ENCODE measurements at places on chromosomes 3 and 15.

DNA sequence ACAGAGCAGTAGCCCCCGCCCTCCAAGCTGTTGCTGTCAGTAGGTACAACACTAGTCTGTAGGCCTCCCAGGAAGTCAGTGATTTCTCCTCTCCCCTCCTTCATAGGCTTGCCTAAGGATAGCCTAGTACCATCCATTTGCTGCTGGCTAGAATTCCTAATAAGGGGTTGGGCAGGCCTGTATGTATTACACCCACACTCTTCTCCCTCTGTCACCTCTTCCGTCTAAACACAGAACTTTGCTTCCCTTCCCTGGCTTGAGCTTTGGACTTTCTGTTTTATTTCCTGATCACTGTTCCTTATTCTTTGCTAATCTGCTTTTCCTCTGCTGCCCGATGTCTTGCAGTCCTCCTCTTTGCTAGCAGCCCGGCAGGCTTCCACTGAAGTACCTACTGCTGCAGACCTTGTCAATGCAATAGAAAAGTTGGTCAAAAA lies 93.4 kb upstream of the UMPS start:
- DNase-seq = no peak

DNA sequence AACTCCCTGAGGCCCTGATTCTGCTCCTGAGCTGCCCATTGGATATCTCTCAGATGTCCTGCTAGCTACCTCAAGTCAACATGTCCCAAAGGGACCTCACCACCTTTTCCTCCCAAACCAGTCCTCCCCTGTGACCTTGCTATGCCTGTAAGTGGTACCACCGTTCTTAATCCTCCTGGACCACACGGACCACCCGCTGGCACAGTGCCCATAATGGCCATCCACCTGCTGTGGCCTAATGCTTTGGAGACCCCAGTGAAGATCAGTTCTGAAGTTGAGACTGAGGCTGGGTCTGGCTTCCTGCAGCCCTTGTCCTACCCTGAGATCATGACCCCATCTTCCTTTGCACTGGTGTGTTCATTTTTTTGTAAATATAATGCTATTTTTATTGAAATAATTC lies 15.0 kb upstream of the VPS8 start:
- no peak for DNase-seq

GRCh38 chr3:187291001-187291511 lies 481 bp downstream of the MASP1 start:
- DNase-seq = no peak

DNA sequence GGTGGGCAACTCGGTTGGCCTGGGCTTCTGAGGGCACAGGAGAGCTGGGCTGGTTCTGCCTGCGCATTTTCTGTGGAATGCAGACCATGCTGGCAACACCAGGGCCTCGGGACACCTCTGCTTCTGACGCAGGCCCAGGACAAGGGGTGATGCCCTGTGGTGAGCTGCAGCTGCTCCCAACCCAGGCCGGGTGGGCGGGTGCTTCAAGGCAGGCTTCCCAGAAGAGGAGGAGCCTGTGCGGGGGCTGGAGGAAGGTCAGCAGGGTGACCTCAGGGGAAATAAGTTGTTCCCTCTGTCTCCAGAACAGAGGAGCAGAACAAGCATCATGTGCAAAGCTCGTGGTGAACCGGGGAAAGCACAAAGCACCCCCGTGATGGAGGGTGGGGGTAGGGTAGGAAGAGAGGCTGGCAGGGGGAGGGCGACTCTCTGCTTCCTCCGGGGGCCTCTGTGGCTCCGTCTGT lies 11.0 kb upstream of the PLXNA1 start:
- DNase-seq = no peak

DNA sequence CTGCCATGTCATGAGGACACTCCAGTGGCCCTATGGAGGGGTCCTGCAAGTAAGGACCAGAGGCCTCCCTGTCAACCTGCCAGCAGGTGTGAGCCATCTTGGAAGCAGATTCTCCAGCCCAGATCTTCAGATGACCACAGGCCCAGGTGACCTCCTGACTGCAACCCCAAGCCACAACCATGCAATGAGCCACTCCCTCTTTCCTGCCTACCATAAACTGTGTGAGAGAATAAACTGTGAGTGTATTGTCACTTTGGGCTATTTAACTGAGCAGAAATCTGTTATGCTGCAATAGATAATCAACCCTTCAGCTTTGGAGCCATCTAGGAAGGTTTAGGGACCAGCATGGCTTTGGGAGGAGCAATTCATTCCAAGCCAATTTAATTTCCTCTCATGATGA lies 367.9 kb downstream of the SHQ1 start:
- no peak for DNase-seq

- no peak for DNase-seq
Observed at GRCh38 chr15:99157456-99157855, 52.6 kb downstream of the SYNM start.
